ENCODE measurements at places on chromosomes 16 and 17. TPM values are rescaled to one million over a fixed set of nuclear protein-coding genes. Genes with fewer than 3 reads are reported as not detected.

The TPSG1 gene
- not detected for total RNA-seq

The CCDC92B gene
- not detected for total RNA-seq

The C16orf92 gene
- total RNA-seq = not detected

The PTGES3L gene
- total RNA-seq = 0.10 TPM

The ASPSCR1 gene
- total RNA-seq = 41.2 TPM

The PGS1 gene
- 38.0 TPM for total RNA-seq

The SALL1 gene
- total RNA-seq = 6.0 TPM
